NCI-H187 (cell line): ENCODE measurements at places on chromosomes 11 and 22.

DNA sequence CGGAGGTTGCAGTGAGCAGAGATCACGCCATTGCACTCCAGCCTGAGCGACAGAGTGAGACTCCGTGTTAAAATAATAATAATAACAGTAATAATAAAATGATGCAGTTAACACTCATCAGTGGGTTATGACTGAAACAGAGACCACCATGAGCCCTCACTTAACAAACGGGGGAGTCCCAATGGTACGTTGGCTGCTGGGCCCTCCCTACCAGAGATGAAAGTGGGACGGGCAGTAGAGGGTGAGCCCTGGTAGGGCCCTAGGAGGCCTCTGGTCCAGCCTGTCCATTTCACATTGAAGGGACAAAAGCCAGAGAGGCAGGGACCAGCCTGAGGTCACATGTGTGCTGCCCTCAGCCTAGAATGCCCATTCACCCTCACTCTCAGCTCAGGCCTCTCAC is 13.7 kb upstream of the KIAA0930 start:
- DNase-seq = no peak

- DNase-seq = no peak
Observed at GRCh38 chr11:1346669-1347390, 37.4 kb upstream of the TOLLIP start.

DNA sequence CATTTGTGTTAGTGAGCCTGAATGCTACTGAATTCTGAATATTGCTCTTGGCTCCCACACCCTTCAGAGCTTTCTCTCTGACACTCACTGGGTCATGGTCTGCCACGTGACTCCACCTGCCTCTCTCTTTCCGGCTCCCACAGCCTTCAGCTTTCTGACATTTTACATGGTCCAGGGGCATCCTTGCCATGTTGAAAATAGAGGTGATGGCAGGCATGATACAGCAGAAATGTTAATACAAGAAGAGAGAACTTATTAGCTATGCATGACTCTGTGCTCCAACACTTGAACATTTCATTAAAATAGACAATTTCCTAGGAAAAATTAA is 90.3 kb upstream of the CLDN5 start:
- DNase-seq = no peak

DNA sequence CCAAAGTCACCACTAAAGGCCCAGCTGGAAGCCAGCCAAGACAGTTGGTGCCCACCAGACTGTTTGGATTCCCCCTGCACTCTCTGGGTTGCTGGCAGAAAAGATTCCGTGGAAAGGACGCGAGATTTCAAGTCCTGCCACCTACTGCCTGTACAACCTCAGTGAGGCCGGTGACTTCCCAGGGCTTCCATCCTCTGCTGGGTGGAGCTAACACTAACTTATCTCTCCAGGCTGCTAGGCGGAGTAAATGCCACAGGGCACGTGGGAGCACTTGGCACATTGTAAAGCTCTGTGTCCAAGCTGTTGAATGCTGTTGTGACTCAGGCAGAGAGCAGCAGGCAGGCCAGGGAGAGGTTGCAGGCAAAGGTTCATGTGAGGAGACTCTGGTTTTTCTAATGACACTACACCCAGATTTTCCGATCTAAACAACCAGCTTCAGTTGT is 50.9 kb upstream of the CDON start:
- DNase-seq = no peak

GRCh38 chr11:64803158-64803845 is at the start of gene MAP4K2:
Gene MAP4K2 (minus strand): TSS chr11:64803214. CDS start chr11:64803149, 65 bp downstream.
- peak; percentile 39 for DNase-seq

DNA sequence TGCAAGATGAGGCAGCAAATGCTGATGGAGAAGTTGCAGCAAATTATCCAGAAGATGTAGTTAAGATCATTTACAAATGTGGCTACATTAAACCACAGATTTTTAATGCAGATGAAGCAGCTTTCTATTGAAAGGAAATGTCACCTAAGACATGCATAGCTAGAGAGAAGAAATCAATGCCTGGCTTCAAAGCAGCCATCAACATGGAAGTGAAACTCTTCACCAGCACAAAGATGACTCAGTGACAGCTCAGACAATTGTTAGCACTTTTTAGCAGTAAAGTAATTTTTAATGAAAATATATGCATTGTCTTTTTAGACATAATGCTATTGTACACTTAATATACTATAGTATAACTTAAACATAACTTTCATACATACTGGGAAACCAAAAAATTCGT is 71.4 kb downstream of the FANCF start:
- DNase-seq = no peak

GRCh38 chr22:25764270-25765015 is 22.5 kb downstream of the MYO18B start:
- no peak for DNase-seq

DNA sequence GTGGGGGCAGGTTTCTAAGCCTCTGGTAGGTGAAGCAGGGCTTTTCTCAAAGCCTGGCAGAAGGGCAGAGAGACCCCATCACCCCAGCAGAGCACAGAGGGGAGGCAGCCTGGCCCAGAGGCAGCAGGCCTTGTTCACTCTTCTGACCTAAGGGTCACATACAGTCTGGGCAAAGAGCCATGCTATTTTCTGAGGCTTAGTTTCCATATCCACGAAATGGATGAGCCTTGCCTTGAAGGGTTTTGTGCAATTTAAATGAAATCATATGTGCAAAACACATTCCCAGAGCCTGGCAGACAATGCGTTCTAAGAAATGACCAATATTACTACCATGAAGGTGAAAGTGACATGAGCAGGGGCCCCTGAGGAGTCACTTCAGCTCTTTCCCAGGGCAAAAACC is 44.5 kb downstream of the HIRA start:
- DNase-seq = no peak

GRCh38 chr11:465896-466530 is 15.9 kb downstream of the PTDSS2 start:
- DNase-seq = no peak

- DNase-seq = no peak
Observed at GRCh38 chr22:49208768-49209252, 618.9 kb downstream of the BRD1 start.

DNA sequence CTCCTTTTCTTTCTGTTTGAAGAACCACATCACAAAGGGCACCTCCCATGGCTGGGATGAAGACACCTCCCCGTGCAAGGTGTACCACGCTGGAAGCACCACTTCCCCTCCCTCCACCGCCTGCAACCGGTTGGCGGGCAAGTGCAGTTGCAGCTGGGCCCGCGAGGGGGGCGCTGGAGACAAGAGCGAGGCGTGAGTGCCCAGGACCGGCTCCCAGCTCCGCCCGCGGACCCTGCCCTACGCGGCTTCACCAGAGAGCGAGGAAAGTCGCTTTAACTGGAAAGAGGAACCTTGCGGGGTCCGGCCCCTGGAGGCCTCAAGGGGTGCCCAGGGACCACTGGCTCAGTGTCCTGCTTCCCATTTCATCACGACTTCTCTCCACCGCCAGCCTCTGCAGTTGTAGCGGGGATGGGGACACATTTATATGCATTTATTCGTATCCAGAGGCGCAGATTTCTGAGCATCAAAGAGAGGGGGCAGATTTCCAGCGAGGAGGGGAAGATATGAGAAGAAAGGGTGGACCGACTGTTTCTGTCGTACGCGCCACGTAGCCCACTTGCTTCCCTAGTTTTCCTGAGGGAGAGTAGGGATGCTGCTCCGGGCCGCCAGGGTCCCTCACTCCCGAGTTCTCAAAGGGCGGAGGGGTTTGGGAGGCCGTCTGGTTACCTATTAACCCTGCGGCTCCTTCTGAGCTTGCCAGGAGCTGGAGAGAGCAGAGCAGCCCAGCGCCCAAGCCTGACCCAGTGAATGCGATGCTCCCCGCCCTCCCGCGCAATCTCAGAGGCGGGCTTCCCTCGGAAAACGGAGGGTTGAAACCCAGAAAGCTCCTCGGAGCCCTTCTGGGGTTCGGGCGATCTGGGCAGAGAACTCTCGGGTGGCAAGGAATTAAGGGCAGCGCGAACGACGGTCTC is 3.5 kb downstream of the ESAM start:
- DNase-seq = no peak

DNA sequence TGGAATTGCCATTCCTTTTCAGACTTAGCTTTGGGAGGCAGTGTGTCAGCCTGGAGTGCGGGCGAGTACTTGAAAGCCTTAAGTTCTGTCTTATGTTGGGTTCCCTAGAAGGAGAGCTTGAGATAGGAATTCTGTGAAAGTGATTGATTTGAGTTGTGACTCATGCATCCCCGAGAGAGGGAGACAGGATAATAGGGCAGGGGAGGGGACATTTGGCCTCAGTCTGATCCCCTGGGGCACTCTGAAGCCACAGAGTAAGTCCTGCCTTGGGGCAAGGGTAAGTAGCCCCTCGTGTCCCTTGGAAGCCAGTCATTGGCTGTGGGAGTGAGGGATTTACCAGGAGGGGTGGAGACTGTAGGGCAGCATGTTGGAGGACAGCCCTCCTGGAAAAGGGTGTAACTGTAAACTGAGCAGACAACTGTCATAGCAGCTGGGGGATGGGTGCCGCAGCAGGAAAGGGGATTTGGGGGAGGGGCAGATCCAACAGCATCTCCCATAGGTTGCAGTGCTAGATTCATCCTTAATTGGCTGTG is 44.0 kb downstream of the KIAA1671 start:
- peak; percentile 19 for DNase-seq

DNA sequence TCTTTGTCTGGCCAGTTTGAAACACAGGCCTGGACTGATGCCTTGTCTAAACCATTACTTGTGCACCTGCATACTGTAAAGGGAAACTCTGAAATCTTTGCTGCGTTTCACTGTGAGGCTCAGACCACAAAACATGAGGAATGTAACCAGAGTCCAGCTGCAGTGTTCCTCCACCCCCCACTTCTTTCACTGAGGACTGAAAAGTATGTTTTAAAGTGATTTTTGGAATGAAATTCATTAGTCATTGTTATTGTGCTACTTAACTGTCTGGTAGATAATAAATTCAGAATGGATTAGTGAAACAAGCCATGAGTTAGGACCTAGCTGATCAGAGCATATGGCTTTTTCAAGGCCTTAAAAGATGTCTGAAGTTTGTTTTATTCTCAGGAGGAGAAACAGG is 181.2 kb downstream of the WNT11 start:
- no peak for DNase-seq

DNA sequence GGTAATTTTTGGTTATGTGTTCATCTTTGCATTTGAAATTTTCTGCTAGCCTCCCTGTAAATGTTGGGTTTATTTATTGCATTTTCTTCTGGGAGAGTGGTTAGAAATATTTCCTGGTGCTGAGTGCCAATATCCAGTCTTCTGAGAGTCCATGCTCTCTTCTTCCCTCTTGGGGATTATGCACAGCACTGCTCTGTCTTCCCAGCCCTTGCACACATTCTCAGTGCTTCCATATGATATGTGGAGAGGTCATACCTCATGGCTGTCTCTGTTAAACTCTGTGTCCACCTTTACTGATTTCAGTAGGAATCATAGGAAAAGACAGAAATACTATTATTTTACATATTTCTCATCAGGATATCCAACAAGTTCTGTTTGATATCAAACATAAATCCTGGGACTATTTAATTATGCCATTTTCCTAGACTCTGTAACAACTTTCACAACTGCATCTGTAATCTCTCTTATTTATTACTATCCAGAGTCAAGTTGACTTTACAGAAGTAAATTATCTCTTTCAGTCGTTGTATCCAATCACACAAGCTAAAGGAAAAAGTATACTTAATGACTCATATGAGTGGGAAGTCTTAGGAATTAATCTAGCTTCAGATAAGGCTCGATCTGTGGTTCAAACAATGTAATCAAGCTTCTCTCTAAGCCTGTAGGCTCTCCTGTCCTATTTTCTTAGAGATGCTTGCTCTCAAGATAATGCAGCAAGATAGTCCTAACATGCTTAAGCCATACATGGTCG is 2.7 kb upstream of the NXPE1 start:
- no peak for DNase-seq

GRCh38 chr11:64522843-64523380 is 68.1 kb upstream of the SLC22A12 start:
- DNase-seq = no peak

DNA sequence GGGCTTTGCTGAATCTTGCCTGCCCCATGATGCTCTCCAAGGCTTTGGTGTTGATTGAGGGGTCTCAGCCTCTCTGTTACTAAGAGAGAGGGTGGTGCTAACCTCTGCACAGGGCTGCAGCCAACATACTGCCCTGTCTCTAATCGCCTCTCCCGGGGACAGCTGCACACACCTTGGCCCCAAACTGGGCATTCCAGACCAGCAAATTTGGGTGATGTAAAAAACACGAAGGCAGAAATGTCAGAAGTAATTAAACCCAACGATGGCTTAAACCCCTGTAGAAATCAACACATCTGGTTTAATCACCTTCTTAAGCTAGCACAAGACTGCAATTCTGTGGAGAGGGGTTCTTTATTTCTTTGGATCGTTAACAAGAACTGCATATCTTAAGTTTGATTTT is 116.5 kb downstream of the FEZ1 start:
- DNase-seq = no peak

DNA sequence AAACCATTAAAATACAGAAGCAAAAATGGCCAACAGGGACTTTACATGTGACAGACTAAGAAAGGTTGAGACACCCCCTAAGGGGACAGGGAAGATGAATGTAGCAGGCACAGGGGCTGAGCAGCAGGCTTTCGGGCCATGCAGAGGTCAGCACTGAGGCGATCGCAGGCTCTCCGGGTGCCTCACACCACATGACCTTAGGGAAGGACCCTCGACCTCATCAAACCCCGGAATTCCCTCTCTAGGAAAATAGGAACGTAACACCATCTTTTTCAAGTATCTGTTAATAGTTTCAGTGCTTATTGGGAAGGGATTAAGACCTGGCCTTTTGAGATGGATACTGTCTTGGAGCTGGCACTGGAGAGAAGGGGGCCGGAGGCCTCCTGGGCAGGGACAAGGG is 27.4 kb downstream of the OPCML start:
- DNase-seq = no peak

GRCh38 chr11:12968826-12969225 is 40.3 kb upstream of the RASSF10 start:
- no peak for DNase-seq

DNA sequence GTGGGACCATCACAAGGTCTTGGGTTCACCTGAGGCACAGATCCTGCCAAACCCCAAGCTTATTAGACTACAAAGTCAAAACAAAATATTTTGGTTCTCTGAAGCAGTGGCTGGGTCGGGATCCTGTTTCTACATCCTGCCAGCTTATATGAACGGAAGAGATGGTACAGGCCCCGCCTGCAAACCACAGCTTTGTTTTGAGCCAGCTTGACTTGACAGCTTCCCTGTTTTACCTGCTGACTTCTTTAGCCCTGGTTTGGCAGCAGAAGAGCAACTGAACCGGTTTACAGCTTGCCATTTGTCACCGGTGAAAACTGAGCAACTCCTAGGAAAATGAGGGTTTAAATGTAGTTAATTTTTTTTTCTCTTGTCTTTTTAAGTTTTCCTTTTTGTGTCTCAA is 11.4 kb downstream of the PACS1 start:
- DNase-seq = no peak
